Hematopoietic multipotent progenitor cell treated with erythropoietin and hydrocortisone succinate and interleukin-3 and kit ligand, for 15 days (in vitro differentiated cells): ENCODE measurements at places on chromosomes 1 and 21.
A peak's percentile ranks its signal among the peaks of the same experiment; 100 is the strongest.

GRCh38 chr1:151156515-151156819, at the start of gene TNFAIP8L2:
Gene TNFAIP8L2, plus strand, starts transcription at chr1:151156649. Its CDS starts 2,049 bp downstream, at chr1:151158698.
- peak; percentile 62 for DNase-seq

GRCh38 chr1:43042773-43043457, 84.2 kb upstream of the SLC2A1 start:
- no peak for DNase-seq

- peak; percentile 91 for DNase-seq
These were observed at the start of gene ARID1A for GRCh38 chr1:26695356-26696118. Gene ARID1A, plus strand, starts transcription at chr1:26696015. Its CDS starts 389 bp downstream, at chr1:26696404.

DNA sequence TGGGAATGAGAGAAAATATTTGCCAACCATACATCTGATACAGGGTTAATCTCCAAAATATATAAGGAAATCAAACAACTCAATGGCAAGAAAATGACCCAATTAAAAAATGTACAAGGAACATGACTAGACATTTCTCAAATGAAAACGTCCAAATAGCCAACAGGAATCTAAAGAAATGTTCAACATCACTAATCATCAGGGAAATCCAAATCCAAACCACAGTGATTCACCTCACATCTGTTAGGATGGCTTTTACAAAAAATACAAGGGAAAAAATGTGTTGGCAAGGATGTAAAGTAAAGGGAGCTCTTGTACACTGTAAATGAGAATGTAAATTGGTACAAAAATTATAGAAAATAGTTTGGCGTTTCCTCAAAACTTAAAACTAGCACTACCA, 54.7 kb upstream of the ZRANB2 start:
- DNase-seq, result no peak

DNA sequence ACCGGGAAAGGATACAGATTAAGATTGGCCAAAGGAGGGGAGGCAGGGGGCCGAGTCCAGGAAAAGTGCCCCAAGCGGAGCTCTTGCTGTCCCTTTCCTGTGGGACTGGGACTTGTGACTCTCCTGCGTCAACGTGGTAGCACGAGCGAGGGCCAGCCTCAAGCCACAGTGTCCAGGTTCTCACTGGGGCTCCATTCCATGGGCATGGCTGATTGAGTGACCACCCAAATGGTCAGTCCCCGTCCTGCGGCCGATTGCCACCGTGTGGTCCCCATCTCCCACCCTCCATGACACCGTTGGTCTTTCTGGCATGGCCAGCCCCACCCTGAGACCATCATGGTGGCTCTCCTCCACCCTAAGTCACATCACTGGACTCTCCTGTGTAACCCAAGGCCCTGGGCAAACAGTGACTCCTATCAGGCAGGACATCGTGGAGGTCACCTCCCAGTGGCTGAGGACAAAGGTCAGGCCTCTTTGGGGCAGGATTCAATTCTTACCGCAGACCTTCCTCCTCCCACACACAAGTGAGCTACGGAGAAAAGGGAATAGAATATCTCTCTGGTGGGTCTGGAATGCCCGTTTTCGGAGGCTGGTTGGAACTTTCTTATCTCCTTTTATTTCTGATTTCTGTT, 8.9 kb upstream of the C1orf174 start:
- DNase-seq, result no peak
